A673 (cell line): ENCODE measurements at places on chromosomes 1 and 21. TPM values are rescaled to one million over a fixed set of nuclear protein-coding genes. Genes with fewer than 3 reads are reported as not detected.
A peak's percentile ranks its signal among the peaks of the same experiment; 100 is the strongest.

OR2T2 gene
- not detected in 2 replicates for total RNA-seq

HPDL gene
- total RNA-seq = 7.3 and 7.8 TPM in 2 replicates

LHX4 gene
- 0.07 TPM in 1 of 2 replicates, not detected in the other for total RNA-seq

KRTAP12-2 gene
- total RNA-seq = 1.6 and 1.8 TPM in 2 replicates

RGS7 gene
- not detected in 2 replicates for total RNA-seq

RNF19B gene
- total RNA-seq = 14.3 and 14.5 TPM in 2 replicates

CR1L gene
- not detected in 2 replicates for total RNA-seq

CRP gene
- total RNA-seq = not detected in 2 replicates

DNA sequence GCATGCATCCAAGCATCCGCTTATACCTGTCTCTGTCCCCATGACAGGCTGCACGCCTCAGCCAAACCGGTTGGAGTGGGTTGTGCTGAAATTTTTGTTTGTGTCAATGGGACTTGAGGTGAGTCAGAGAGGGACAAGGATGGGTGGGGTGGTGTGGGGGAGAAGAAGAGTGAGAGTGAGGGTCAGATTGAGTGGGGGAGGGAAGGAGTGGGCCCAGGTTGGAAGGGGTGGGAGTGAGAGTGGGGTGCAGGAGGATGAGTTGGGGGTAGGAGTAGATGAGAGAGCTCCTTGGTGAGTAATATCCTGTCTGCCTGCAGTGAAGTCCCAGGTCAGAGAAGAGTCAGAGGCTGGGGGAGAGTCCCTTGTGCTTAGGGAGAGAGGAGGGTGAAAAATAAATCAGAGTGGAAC, 3.3 kb upstream of the NECTIN4 start:
- H3K27ac ChIP-seq = no peak overlapping the region
- no peaks in the 10 kb centered on the region for H3K36me3 ChIP-seq
- peaks cover 3% of the 10 kb centered on the region for H3K27me3 ChIP-seq
- DNase-seq = no peak

DNA sequence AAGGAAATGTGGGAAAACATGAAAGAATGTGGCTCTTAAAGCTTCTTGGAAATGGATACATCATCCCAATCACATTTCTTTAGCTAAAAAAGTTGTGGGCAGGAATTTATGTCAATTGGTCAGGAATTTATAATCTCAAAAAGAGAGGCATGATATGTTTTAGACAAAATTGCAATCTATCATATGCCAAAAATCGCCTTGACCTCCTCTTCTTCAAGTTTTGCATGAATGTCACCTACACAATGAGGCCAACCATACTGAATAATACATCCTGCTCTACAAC, 42.4 kb downstream of the ATP6V1G3 start:
- no peak for DNase-seq
- peaks cover 6% of the 10 kb centered on the region for H3K4me1 ChIP-seq

GRCh38 chr1:219289171-219289570, 115.5 kb downstream of the LYPLAL1 start:
- H3K4me3 ChIP-seq = no peak overlapping the region
- H3K36me3 ChIP-seq = no peaks in the 10 kb centered on the region
- H3K27me3 ChIP-seq = no peaks in the 10 kb centered on the region
- no peak overlapping the region for H3K27ac ChIP-seq

DNA sequence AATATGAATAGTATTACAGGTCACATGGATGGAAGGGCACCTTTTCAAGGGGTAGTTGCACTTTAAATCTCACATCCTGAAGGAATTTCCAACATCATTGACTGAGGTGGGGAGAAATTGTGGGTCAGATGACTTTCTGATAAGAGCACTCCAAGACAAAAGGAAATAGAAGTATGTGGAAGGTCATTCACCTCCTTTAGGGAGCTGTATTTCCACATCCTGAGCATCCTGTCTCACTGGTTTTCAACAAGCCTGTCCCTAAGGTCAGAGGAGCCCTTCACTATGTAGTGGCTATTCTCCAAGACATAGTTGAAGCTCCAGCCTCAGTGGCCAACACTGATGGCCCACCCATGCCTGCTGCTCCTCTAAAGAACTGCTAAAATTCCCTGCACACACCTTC, 76.5 kb downstream of the ATP1A1 start:
- no peak for DNase-seq
- H3K36me3 ChIP-seq = no peaks in the 10 kb centered on the region
- H3K27me3 ChIP-seq = no peaks in the 10 kb centered on the region
- no peak overlapping the region for H3K4me3 ChIP-seq
- H3K27ac ChIP-seq = no peak overlapping the region

DNA sequence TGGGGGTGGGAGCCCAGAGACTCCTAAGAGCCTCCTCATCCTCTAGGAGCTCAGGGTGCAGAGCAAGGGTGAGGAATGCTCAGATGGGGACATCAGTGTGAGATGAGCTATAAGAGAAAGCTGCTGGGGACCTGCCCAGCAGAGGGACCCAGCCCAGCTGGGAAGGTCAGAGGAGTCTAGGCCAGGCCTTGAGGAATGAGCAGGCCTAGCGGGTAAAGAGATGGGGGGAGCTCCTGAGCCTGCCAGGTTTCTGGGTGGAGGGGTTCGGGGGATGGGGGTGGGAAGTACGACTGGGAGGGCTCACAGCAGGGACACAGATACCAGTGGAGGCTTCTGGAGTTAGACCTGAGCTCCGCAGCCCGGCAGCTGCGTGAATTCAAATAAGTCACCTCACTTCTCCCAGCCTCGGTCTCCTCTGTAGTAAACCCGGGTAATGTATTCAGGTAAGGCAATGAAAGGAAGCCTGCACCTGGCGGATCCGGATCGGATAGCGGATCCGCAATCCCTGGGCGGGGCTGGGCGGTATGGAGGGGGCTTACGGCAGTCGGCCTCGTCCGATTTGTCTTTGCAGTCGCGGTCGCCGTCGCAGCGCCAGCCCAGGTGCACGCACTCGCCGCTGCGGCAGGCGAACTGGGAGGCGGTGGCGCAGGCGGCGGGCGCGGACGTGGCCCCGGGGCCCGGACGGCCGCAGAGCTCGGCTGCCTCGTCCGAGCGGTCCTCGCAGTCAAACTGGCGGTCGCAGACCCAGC, 38.0 kb upstream of the MAGOH start:
- H3K27me3 ChIP-seq = no peaks in the 10 kb centered on the region
- DNase-seq = no peak
- H3K4me3 ChIP-seq = no peak overlapping the region
- no peak overlapping the region for H3K27ac ChIP-seq

- peaks cover 94% of the 10 kb centered on the region for H3K27me3 ChIP-seq
- peak overlapping the region; percentile 50 for H3K4me3 ChIP-seq
- H3K36me3 ChIP-seq = no peaks in the 10 kb centered on the region
- H3K27ac ChIP-seq = no peak overlapping the region
- H3K4me1 ChIP-seq = peaks cover 13% of the 10 kb centered on the region
Observed at GRCh38 chr1:180230791-180231505, 884 bp downstream of the LHX4 start.

GRCh38 chr21:39156024-39156423, 27.2 kb downstream of the PSMG1 start:
- no peaks in the 10 kb centered on the region for H3K36me3 ChIP-seq
- DNase-seq = no peak
- no peaks in the 10 kb centered on the region for H3K4me1 ChIP-seq
- H3K27me3 ChIP-seq = no peaks in the 10 kb centered on the region
- no peak overlapping the region for H3K27ac ChIP-seq

- H3K27me3 ChIP-seq = no peaks in the 10 kb centered on the region
- H3K4me1 ChIP-seq = no peaks in the 10 kb centered on the region
- H3K36me3 ChIP-seq = no peaks in the 10 kb centered on the region
- no peak overlapping the region for H3K4me3 ChIP-seq
- H3K27ac ChIP-seq = no peak overlapping the region
Observed at GRCh38 chr21:32481875-32482408, 69.4 kb downstream of the EVA1C start.

DNA sequence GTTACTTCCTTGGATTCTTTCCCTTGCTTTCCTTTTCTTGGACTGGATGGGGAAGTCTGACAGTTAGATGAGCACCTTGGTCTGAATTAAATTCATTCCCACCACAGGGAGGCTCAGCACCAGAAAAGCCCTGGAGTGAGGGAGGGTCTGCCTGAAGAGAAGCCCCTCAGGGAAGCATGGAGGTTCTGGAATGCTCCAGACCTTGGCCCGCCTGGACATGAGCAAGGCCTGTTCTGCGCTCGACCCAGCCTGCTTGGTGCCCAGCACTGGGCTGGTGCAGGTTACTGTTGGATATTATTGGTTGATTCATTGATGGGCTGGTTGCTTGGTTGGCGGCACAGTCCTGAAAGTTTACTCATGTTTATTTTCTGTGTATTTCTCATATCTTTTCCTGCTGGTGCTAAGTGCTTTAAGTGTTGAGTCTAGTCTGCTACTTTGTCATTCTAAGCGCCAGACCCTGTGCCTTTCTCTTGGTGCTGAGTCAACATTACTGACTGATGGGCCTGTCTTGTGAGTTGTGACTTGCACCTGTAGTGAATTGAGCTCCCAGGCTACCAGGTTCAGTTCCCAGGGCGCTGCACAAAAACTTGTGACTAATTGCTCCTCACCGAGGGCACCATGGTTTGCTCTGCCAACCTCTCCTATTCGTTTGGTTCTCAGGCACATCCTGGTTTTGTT, 538.5 kb downstream of the KIF26B start:
- peaks cover 12% of the 10 kb centered on the region for H3K27me3 ChIP-seq
- no peak for DNase-seq
- H3K4me3 ChIP-seq = no peak overlapping the region
- H3K27ac ChIP-seq = no peak overlapping the region
- H3K36me3 ChIP-seq = no peaks in the 10 kb centered on the region
- no peaks in the 10 kb centered on the region for H3K4me1 ChIP-seq

- H3K4me3 ChIP-seq = peak overlapping the region; percentile 56
- H3K36me3 ChIP-seq = no peaks in the 10 kb centered on the region
- DNase-seq = peak; percentile 87
- no peak overlapping the region for H3K27ac ChIP-seq
Observed at GRCh38 chr1:33180226-33180910, 1.5 kb downstream of the TRIM62 start.

GRCh38 chr1:24708938-24709337, 36.3 kb upstream of the CLIC4 start:
- no peak overlapping the region for H3K27ac ChIP-seq
- no peak for DNase-seq
- peaks cover 11% of the 10 kb centered on the region for H3K4me1 ChIP-seq
- H3K36me3 ChIP-seq = no peaks in the 10 kb centered on the region

DNA sequence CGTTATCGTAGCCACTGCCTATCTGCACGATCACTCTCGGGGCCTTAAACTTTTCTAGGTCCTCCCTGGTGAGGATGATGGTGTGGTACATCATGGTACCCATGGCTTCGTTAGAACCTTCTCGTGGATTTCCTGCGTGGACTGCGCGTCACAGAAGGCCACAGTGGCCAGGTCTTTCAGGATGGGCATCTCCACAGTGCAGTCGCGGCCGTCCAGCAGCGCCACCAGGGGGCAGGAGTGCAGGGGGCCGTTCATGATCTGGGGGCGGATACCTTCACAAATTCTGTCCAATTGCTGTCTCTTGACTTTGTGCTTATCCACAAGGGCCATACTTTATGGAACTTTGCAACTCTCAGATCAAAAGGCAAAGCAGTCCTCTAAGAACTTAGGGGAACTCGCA, 69.6 kb downstream of the WLS start:
- H3K27me3 ChIP-seq = no peaks in the 10 kb centered on the region
- no peak for DNase-seq
- H3K36me3 ChIP-seq = peaks cover 4% of the 10 kb centered on the region
- H3K4me3 ChIP-seq = no peak overlapping the region
- no peak overlapping the region for H3K27ac ChIP-seq
- H3K4me1 ChIP-seq = peaks cover 8% of the 10 kb centered on the region

GRCh38 chr1:117652421-117652820, 46.6 kb downstream of the TENT5C start:
- no peaks in the 10 kb centered on the region for H3K36me3 ChIP-seq
- no peaks in the 10 kb centered on the region for H3K4me1 ChIP-seq
- no peaks in the 10 kb centered on the region for H3K27me3 ChIP-seq
- H3K4me3 ChIP-seq = no peak overlapping the region
- H3K27ac ChIP-seq = no peak overlapping the region
